ENCODE measurements at places on chromosomes 6 and 20.
A peak's percentile ranks its signal among the peaks of the same experiment; 100 is the strongest.

DNA sequence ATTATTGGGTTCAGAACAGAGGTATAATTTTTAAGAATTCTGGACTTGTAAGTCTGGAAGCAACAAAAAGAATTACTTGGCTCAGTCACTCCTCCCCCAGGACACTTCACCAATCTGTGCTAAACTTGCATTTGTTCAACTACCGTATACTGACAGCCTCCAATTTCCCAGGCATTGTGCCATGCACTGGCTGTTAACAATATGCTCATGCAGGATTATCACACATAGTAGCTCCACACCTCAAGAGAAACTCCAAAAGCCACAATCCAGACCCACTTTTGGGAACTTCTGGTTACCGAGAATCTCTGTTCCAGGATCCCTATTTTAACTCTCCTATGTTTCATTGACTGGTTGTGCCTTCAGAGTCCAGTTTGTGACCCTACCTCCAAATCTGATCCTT lies 7.7 kb downstream of the ADGRF1 start:
- DNase-seq: no peak

GRCh38 chr6:5126214-5126613 lies 41.1 kb downstream of the PPP1R3G start:
- no peak for DNase-seq

GRCh38 chr6:21710908-21711627 lies 117.5 kb downstream of the SOX4 start:
- DNase-seq: no peak

- no peak for DNase-seq
These were observed 87.0 kb downstream of the HIVEP2 start for GRCh38 chr6:142857796-142858555.

- DNase-seq: peak; percentile 72
These were observed 116.4 kb downstream of the MYLK4 start for GRCh38 chr6:2634139-2634964.

GRCh38 chr6:138572167-138572875 lies 73.0 kb upstream of the NHSL1 start:
- no peak for DNase-seq

- DNase-seq: no peak
These were observed 111.9 kb downstream of the HIVEP2 start for GRCh38 chr6:142833054-142833453.

DNA sequence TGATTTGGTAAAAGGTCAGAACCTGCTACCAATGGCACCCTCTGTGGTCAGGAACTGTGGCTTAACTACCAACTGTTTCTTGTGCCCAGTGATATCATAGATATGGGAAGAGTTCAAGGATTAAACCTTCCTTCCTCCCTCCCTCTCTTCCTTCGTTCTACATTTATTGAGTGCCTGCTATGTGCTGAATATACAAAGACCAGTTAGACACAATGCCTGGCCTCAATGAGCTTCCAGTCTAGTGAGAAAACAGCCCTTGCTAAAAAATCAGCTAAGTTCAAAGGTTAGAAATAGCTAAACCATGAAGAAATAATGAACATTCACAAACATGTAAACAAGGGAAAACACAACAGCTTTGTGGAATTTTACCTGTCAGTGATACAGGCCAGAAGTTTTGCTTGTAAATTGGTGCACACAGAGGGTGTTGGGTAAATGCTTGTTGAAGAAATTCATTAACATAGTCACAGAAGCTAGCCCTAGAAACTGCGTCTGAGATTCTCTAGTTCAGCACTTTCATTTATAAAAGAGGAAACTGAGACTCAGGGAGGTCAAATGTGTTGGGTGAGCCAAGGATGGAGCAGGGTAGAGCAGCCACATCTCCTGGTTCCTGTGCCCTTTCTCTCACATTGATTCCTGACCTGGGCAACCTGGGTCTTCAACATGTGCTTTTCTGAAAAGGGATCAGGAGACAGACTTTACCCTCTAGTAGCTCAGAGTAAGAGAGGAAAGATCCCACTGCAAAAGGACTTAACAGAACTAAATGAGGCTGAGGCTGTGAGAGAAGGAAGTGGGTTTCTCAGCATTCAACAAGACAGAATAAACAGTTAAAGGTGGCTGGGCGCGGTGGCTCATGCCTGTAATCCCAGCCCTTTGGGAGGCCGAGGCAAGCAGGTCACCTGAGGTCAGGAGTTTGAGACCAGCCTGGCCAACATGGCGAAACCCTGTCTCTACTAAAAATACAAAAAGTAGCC lies 14.4 kb upstream of the FOXO3 start:
- no peak for DNase-seq

DNA sequence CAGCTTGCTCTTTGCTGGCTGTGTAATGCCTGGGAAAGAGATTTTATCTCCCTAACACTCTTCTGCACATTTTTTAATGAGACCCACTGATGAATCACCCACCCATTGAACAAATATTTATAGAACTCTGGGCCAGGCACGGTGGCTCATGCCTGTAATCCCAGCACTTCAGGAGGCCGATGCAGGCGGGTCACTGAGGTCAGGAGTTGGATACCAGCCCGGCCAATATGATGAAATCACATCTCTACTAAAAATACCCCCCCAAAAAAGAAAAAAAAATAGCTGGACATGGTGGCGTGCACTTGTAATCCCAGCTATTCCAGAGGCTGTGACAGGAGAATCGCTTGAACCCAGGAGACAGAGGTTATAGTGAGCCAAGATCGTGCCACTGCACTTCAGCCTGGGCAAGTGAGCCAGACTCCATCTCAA lies 82.1 kb upstream of the SIRPA start:
- no peak for DNase-seq

DNA sequence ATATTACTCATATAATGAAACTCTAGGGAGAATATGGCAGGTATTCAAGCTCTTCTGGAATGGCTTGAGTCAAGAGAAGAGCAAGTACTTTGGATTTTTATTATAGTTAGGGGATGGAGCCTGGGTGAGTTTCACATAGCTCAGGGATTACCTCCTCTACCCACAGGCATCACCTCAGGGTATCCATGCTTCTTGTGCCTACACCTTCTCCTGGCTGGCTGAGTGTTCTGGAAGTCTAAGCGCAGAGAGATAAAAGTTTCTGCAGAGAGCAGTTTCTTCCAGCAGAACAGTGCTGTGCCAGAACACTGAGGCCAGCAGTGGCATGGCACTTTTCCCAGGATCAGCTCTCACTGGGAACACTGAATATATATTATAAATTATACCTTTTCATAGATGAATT lies 199.7 kb upstream of the KCNQ5 start:
- no peak for DNase-seq

DNA sequence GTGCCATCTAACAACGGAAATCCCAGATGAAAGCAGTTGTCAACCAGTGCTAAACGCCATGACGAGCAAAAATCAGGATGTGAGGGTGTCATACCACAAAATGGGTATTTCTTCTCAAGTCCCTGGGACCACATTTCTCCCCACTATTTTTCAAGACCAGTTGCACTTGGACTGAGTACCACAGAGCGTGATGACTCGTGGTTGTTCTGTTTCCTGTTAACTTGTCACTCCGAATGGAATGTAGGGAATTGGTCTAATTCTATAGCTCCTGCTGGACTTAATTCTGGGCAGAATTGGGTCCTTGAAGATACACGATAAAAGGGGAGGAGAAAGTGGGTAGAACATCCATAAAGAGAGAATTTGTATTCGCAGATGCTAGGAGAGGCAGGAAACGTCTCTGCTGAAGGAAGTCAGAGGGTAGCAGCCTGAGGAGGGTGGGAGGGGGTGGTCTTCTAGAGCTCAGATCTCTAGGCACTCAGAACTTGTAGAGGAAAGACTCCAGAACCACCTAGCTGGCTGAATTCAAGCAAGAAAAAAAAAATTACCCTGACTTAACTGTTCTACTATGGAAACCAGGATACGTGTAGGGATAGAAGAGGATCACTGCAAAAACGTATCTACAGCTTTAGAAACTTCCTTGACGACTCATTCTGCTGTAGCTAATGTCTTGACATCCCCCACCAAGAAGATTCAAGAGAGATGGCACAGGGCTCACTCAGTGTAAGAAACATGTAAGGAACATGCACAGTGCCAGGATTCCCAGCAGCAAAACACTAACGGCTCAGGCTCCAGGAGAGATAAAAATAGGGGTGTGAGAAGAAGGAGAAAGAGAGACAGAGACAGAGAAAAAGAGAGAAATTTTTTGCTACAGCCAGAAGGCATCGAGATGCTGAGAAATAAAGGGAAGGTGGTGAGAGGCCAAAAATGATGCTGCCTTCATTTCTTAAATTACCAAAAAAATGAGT lies 494.7 kb downstream of the CD83 start:
- DNase-seq: no peak

DNA sequence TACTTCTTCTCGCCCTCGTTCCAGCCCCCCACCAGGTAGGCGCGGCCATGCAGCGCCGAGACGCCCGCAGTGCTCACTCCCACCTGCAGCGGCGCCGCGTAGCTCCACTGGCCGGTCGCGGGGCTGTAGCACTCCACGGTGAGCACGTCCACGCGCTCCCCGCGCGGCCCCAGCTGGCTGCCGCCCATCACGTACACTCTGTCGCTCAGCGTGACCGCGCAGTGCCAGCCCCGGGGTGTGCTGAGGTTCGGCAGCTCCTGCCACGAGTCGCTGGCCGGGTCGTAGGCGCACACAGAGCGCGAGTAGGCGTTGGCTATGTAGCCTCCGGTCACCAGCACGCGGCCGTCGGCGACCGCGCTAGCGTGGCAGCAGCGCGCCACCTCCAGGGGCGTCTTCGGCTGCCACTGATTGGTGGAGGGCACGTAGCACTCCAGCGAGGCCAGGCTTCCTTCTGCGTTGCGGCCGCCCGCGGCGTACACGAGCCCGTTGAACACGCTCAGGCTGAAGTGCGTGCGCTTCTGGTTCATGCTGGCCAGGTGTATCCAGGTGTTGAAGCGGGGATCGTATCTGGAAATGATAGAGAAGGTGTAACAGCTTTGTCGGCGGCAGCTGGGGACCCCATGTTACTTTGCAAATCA lies 13.7 kb downstream of the KLHL31 start:
- peak; percentile 65 for DNase-seq

DNA sequence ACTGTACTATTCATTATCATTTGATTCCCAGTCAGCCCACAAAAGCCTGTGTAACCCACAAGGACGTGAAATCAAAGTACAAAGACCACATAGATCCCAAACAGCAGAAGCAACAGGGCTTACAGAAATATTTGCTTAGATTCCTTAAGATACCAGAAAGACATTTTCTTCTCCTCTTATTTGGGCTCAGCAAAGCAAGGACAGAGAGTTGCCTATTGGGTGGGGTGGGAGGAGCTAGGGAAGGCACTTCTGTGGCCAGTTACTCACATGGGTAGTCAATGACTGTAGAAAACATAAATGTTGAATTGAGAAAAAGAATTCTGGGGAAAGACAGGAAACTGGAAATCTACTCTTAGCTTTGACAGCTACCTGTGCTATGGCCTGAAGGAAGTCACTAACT lies 19.8 kb downstream of the PDE7B start:
- no peak for DNase-seq

DNA sequence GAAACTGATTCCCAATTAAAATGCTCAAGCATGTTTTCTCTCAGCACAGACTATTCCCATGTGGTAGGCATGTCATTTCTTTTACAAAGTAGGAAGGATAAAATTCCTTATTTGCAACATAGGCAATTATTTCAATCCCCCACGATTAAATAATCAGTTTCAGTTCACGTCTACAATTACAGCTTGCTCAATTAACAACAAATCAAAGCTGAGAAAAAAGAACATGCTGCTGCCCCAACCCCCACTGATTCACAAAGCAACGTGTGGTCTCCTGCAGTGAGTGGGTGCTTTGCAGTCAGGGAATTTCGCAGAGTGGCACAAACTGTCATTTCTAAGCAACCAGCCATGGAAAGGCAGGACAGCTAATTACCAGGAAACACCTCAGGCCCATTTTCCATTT lies 17.0 kb downstream of the RNASET2 start:
- no peak for DNase-seq

DNA sequence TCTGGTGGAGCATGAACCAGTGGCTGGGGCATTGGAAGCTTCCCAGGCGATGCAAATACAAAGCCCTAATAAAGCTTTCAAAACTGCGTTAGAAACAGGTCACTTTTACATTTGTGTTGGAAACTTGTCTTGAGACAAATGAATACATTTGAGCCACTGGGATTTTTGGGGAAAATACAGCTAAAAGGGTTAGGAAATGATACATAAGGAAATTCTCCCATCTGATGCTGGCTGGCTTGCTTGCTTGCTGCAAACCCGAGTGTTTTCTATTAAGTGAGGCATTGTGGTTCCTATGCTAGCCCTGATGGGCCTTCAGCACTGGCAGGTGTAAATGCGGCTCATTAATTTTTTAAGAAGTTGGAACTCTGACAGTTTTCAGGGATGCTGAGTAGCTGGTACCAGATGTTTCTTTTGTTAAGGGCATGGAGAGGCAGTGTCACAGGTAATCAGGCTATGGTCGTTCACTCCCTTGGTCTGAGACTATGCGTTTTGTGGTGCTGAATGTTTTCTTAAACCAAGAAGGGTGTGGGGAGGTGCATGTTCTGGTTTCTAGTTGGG lies 35.2 kb downstream of the RREB1 start:
- DNase-seq: no peak

DNA sequence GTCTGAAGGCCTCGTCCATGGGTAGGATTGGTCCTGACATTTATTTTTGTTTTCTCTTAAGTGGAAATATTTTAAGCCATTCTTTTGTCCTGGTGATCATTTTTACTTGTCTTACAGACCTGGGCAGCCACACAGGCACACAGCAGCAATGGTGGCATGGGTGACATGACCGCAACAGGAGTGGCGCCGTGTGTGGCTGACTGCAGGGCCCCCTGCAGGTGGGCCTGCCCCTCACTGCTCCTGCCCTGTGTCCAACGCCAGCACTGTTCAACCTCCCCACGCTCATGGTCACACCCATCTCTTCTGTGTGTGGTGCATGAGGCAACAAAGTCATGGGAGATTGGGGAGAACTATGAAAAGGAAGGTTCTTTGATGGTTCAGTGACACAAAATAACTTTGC lies 151.9 kb downstream of the MYLK4 start:
- no peak for DNase-seq

DNA sequence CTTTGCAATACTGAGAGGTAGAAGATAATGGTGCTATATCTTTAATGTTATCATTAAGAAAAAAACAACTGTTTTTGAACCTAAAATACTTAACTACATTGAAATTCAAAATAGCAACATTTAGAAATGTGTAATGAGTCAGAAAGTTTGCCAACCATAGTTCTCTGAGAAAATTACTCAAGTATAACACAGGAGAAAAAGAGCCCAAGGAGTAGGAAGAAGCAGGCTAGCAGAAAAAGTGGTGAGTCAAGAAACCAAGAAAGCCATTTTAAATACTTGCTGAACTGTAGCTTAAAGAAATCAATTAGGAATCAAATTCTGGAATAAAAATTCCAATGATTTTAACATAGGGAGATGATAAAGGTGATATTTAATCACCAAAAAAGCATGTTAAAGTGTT lies 181.0 kb upstream of the RSPO3 start:
- DNase-seq: no peak

All from CD8-positive, alpha-beta memory T cell (primary cell).